ENCODE measurements at places on chromosomes 5 and 9.

- DNase-seq = no peak
Measured at GRCh38 chr5:179160584-179160983, 100.4 kb downstream of the ZNF354C start.

DNA sequence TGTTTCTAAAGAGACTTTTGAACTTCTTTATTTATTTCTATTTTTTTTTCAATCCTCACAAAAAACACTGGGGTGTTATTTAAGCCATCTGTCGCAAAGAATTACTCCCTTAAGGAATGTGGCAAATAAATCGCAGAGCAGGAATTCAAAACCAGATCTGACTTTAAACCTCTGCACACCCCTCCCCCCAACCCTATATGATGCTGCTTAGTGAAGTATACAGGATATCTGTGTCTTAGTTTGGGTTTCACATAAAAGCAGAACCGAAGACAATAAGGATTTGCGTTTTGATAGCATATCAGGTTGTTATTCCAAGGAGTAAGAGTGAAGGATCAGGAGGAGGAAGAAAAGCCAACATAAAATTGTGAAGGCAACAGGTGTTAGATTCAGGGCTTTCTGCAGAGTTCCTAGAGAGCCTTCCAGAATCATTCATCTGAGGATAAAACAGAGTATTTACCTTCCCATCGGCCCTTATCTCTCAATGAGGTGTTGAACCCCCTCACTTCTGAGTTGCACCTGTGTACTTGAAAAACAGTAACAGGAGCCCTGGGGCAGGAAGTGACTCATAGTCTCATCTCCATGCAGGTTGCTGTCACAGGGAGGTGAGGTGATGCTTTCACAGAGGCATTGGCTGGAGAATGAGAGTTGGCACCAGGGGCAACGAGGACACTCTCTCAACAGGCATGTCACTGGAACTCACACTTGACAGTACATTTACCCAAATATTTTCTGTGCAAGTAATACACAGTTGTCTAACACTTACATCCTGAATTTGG, 33.5 kb upstream of the DMRT3 start:
- no peak for DNase-seq

- no peak for DNase-seq
Measured at GRCh38 chr5:142399891-142400290, 75.1 kb upstream of the SPRY4 start.

GRCh38 chr5:1799110-1799601, 481 bp downstream of the MRPL36 start:
- DNase-seq = no peak

GRCh38 chr9:98312365-98312764, 56.9 kb upstream of the TBC1D2 start:
- no peak for DNase-seq

DNA sequence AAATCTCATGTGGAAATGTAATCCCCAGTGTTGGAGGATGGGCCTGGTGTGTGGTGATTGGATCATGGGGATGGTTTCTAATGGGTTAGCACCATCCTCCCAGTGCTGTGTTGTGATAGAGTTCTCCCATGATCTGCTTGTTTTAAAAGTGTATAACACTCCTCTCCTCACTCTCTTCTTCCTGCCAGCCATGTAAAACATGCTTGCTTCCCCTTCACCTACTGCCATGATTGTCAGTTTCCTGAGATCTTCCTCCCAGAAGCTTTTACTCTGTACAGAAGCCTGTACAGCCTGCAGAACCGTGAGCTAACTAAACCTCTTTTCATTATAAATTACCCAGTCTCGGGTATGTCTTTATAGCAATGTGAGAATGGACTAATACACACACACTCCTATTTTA, 499.1 kb downstream of the RASEF start:
- DNase-seq = no peak

DNA sequence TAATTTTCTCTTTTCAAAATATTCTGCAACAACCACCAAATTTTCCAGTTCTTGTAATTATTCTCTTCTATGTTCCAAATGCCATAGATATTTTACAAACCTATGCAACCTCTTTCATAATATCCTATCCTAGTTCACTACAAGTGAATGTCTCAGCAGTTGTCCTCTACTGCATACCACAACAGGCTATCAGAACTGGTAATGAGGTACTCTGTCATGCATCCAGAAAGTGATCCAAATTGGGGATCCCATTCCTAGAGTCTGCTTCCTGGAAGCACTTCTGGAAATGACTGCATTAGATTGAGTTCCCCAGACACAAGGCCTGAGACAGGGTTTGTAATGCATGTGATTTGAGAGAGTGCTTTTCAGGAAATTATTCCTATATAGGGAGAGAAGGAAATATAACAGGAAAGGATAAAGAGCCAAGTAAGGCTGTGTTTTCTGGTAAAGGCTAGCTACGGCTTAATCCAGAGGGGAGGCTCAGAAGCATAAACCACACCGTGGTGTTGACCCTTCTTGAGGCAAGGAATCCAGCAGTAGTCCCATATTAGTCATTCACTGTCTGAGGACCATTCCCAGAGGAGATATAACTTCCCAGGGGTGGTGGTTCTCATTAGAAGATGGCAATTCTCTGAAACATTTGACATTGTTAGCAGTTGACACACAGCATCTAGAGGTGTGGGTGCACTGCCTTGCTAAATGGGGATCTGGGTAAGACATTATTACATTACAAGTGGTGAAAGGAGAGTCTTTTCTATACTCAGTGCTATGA, 80.3 kb upstream of the FST start:
- DNase-seq = no peak

DNA sequence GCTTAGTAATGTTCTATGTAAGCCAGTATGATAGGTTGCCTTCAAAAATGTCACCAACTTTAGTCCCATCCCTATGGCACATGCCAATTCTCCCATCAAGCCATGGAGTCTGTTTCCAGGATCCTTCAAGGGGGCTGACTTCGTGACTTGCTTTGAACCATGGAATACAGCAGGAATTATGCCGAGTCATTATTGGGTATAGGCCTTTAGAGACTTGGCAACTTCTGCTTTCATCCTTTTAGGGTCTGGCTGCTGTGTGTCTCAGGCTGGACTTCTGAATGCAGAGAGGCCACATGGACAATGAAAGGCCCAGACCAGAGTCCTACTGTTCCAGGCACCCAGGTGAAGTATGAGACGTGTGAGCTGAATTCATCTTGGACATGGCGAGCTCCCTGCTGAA, 109.8 kb downstream of the DENND1A start:
- no peak for DNase-seq

DNA sequence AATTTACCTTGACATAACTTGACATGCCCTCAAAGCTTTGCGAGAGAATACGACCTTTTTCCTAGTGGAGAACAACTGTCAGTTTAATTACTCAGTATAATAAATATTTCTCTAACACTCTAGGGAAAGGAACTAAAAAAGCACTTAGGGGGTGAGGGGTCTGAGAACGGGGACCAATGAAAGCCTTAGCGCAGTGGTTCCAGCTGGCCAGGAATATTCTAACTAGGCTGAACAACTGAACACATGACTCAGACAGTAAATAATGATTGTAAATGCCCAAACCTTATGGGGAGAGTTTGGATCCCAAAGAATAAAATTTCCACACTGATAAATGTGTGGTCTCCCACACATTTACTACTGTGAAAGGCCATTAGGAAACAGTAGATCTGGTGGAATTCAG, 14.9 kb downstream of the MYO10 start:
- DNase-seq = no peak

DNA sequence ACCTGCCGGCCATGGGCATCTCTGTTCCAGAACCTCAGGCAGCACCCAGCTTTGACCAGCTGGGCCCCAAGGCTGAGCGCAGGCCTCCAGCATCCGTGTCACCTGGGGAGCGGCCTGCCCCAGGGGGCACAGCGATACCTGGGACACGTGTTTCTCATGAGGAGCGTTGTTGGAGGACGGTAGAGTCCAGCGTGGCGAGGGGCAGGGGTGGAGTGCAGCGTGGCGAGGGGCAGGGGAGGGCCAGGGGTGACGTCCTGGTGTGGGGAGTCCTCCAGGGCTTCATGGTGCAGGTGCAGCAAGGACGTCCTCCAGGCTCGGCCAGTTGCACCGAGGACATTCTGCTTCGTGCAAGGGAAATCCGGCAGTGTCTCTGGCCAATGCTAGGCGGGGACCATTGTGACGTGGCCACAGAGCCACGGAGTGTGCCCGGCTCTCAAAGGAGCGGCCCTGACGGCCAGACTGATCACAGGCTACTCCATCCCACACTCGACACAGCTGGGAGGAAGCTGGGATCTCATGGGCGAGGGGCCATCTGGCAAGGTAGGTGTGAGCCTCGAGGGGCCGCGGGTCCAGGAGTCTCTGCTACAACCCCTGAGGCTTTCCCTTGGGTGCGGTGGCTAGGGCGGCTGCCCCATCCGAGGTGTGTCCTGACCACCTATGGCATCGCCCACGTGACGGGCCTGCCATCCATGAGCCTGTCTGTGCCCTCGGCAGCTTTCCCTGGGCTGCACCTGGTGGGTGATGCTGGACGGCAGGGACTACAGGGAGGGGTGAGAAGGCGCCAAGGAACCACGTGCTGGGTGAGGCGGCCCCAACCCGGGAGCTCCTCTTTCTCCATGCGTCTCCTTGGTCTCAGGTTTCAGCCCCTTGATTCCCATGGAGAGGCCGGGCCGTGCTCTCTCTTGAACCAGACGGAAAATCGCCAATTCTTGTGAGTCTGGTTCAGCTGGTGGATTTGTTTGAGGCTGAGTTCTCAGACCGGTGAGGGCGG, 33.8 kb downstream of the SLC9A3 start:
- DNase-seq = no peak

DNA sequence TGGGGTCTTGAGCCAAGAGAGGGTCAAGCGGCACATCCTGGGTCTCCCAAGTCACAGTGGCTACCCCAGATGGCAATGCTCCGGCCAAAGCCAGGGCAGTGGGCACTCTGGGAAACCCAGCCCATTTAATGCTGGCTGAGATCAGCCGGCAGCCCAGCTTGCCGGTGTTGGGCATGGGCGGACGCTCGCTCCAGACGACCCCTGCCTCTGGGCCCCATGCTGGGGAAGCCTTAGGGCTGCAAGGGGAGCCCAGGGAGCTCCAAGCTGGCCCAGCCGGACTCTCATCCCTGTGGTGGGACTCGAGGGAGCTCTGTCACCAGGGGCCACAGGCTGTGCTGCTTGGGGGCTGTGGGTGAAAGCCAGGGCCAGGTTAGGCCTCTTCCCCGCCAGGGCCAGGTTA, 5.9 kb upstream of the CARD9 start:
- DNase-seq = no peak

- DNase-seq = no peak
Measured at GRCh38 chr5:160702311-160702803, 149.7 kb downstream of the ATP10B start.

DNA sequence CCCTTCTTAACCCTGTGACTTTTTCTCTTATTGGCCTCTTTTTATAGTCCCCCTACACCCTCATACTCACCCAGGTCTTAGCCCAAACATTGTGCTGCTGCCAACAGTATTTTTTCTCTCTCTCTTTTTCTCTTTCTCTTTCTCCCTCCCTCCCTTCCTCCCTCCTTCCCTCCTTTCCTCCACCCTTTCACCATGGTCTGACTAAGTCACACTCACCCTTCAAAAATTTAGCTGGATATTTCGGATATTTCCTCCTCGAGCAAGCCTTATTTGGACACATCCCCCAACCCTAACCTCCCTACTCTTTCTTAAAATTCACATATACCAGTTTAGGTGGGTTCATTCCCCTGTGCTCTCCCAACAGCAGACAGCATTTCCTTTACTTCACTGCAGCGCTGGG, 64.7 kb downstream of the FGF1 start:
- no peak for DNase-seq

DNA sequence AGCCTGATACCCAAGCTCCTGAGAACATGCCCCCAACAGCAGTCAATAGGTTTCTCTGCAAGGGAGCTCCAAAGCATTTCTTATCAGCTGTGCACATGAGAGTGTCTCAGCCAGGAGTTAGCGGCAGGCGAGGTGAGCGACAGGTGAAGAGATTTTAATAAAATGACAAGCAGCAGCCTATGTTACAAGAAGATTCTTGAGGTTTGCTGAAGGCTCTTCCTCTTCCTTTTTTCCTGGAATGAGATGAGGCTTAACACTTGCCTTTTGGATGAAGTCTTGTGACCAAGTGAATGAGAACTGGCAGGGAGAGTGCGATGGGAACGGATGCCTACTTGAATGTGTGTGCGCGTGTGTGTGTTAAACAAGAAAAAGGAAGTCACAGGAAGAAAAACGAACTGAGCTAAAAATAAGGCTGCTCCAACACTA, 76.1 kb downstream of the SHB start:
- no peak for DNase-seq

DNA sequence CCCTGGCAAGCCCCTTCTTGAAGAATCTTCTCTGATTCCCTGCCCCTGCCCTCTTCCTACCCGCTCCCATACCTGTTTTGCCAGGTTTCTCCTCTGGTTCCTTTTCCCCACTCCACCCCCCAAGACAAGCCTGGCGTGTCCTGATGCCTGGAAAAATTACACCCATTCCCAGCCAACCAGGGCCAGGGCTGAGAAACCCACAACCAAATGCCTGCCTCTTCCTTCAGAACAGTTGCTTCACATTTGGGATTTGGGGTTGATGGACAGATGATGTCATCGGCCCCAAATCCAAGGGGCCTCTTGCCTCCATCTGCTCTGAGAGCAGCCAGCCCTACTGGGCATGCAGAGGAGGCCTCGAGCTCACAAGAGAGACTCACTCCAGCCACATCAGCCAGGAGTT, 8.8 kb upstream of the NEK6 start:
- DNase-seq = no peak

- DNase-seq = no peak
Measured at GRCh38 chr5:4855880-4856279, 284.2 kb upstream of the ADAMTS16 start.

DNA sequence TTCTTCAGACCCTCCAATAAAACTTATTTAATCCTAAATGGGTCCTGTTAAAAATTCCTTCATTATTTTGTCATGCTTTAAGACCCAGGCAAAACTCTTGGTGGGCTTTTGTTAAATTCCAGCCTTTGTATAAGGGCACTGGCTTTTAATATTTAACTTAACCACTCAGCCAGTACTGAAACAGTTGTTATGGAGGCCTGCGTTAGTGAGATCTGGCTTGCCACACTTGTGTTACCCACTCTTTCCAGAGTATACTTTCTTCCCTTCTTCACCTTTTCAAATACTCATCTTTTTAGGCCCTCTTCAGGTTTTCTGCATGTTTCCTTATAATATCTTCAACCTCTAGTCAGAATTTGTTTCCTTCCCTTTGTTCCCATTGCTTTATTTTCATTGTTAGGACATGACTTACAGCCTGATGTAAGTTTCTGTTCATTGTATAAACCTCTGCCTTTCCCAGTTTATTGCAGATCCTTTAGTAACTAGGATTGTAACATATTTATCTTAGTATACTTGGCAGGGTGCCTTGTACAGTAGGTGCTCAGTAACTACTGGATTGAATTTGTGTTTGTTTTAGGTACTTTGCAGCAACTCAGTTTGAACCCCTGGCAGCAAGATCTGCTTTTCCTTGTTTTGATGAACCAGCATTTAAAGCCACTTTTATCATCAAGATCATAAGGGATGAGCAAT, 48.8 kb downstream of the LNPEP start:
- DNase-seq = no peak

- no peak for DNase-seq
Measured at GRCh38 chr5:128329386-128329939, 208.6 kb downstream of the FBN2 start.

- DNase-seq = no peak
Measured at GRCh38 chr5:58501778-58502417, 10.7 kb downstream of the GAPT start.

- DNase-seq = no peak
Measured at GRCh38 chr5:135964670-135965320, 10.0 kb upstream of the LECT2 start.
